ENCODE measurements at places on chromosomes 1 and 21.

GRCh38 chr1:236687273-236687672 lies 974 bp downstream of the ACTN2 start:
- no peak for DNase-seq

- DNase-seq = no peak
Observed at GRCh38 chr1:204360314-204360713, 585 bp upstream of the PLEKHA6 start.

DNA sequence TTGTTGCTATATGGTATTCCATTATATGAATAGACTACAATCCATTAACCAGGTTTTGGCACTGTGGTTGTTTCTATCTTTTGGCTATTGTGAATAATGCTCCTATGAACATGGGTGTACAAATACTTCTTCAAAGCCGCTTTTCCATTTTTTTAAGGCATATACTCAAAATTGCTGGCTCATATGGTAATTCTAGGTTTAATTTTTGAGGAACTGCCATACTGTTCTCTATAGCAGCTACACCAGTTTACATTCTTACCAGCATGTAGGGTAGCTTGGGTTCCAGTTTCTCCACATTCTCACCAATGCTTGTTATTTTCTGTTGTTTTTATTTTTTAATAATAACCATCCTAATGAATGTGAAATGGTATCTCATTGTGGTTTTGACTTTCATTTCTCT lies 19.9 kb upstream of the AGO1 start:
- DNase-seq = no peak

DNA sequence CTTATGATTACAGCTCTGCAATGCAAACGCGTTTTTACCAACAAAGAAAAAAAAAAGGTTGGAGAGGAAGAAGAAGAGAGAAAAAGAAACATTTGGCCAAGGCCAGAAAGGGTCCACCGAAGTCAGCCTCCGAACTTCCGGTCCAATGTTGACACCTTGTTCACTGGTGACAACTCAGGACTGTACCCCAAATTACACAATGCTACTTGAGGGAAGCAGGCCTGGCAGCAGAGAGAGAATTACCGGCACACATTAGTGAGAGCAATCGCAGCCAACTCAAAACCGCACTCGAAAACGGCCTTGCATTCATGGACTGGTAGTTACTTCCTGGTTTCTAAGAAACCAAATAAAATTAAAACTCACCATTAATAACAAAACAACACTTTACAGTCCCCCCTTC lies 652.5 kb downstream of the KIF26B start:
- DNase-seq = no peak

GRCh38 chr1:197510691-197511378 lies 242.8 kb downstream of the CRB1 start:
- no peak for DNase-seq

- no peak for DNase-seq
Observed at GRCh38 chr1:42128499-42128898, 24.7 kb upstream of the GUCA2B start.

- no peak for DNase-seq
Observed at GRCh38 chr21:25986928-25987327, 183.6 kb downstream of the APP start.

GRCh38 chr1:46622344-46622743 lies 5.7 kb upstream of the MOB3C start:
- peak; percentile 48 for DNase-seq

DNA sequence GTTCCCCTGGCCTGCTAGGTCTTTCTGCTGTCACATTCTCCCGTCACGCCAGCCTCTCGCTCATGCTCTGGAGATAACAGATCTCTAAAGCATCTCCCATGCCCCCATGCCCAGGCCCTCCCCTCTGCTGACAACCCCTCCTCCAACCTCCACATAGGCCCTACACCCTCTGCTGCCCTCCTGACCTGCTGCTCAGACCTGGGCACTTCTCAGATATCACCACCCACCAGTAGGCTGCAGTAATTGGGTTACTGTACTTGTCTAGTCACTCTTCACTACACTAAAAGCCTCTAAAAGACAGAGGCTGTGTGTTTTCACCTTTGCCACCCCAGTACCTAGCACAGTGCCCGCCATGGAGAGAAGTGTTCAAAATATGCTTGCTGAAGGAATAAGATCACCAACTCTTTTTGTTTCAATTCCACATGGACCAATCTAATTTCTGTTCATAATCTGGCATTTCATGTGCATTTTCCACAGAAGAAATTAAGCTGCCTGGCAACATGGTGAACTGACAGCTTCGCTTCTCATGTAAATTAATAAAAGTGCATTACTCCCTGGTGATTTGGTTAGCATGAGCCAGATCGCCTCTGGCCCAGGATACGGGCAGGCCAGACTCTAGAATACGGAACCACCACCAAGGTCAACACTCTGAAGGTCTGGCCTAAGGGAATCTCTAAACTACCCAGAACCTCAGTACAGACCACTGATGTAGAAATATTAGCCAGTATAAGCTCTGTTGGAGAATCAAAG lies 20.7 kb downstream of the LBR start:
- no peak for DNase-seq

- no peak for DNase-seq
Observed at GRCh38 chr1:245092638-245092976, 62.2 kb upstream of the KIF26B start.

DNA sequence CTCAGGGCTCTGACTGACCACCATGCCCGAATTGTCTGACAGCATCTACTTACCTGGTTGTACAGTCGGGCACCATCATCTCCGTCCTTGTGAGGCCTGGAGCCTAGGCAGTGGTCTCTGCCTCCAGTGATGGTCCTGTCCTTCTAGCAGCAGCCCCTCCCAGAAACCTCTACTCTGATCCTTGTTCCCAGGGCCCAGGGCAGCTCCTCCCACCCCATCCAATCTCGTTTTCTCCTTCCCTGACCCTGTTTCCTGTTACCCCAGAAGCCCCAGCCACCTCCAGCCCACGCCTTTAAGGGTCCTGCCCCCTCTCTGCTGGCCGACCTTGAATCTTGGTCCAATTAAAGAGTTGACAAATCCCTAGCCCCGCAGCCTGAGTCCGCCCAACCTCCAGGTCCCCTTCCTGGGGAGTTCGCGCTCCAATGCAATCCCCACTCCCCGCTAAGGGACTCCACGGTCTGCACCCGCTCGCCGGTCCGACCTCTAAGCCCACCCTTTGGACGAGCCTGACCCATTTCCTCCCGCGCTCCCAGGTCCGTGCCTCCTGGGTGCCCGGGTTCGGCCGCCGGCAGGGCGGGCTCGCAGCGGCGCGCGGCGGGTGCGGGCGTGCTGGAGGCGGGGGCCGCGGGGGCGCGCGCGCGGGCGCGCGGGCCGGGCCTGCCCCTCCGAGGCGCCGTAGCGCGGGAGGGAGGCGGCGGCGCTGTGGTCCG lies at the start of gene B4GALT2:
TSS of gene B4GALT2 (plus strand) at position 660 of the 710 bp plus-strand sequence. CDS start 1,951 bp downstream, outside the sequence.
- peak; percentile 30 for DNase-seq

DNA sequence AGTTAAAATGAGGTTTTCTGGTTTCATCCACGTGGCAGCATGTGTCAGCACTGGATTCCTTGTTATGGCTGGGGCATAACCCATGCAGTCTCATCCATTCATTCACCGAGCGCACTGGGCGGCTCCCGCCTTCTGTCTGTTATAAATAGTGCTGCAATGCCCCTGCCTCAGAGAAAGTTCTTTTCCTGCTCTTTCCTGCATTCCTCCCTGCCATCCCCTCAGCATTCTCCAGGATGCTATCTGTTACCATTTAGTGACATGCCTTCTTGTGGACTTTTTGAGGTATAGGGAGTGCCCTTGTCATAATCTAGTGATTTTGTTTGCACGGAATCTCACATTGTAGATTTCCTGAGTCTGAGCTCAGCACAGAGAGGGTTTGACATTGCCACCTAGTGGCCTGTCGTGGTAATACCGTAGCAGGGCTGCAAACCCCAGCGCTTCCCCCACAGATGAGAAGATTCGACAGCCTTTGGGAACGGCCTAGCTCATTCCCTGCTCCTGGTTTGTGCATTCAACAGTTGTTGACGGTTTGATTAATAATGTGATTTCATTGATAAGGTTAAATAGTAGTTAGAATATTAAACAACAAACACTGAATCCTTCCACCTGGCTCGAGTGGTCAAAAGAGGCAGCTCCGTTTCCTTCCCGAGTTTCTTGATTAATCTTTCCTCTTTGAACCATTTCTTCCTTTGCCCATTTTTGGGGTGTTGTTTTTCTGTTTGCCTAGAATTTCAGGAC lies 46.3 kb downstream of the UMODL1 start:
- peak; percentile 78 for DNase-seq

DNA sequence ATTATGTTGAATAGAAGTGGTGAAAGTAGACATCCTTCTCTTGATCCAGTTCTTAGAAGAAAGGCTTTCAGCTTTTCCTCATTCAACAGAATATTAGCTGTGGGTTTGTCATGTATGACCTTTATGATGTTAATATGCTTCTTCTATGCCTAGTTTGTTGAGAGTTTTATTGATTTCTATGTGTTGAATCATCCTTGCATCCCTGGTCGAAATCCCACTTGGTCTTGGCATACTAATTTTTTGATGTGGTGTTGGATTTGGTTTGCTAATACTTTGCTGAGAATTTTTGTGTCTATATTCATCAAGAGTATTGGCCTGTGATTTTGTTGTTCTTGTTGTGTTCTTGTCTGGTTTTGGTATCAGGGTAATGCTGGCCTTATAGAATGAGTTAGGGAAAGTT lies 20.9 kb downstream of the CD55 start:
- peak; percentile 32 for DNase-seq

- DNase-seq = peak; percentile 17
Observed at GRCh38 chr1:212814537-212815334, 23.0 kb downstream of the TATDN3 start.

Data from fibroblast of mammary gland (primary cell).